CD4-positive, alpha-beta T cell treated with Interferon alpha-2 for 1 hour (primary cell): ENCODE measurements at places on chromosomes 5 and 9.

DNA sequence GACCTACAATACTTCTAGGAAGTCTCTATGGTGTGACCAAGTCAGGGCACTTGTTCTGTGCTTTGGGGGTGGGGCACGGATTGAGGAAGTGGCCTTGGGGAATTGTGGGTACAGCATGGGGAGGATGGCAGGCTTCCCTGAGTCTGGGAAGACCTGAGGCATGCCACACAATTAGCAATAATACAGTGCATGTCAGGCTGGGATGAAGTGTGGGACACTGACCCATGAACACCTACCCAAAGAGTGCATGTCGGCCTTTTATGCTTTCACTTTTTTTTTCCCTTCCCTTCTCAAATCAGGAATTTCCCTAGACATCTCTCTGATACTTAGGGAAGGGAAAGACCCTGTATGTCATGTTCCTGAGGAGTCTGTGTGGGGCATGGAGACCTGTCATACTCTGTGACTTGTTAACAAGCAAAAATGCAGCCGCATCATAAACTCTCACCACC lies 146.4 kb downstream of the PALM2AKAP2 start:
- DNase-seq = peak; percentile 6

DNA sequence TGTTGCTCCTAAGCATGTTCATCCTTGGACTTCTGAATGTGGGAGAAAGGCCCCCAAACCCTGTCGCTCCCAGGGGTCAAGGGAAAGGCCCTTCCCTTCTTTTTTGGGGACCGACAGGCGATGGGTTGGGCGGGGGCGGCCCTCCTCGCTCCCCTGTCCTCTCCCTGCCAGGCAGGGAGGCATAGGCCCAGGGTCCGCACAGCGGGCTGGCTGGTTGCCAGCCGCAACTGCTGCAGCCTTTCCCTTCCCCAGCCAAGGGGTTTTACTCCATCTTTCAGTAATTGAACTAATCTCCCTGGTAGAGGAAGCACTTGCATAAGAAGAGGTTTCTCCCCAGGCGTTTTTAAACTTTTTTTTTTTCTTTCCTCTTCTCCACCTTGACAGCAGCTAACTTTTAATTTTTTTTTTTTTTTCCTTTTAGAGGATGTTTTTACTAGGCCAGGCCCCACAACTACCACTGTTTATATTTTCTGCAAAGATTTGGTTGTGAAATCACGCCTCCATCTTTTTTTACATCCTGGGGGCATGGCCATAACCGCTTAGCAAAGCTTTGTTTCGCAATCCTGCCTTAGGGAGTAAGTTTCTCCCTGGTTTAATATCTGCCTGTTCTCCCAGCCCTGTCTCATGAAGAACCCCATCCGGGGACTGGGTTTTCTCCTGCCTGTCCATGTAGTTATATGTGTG lies 216.9 kb upstream of the ZNF608 start:
- no peak for DNase-seq

GRCh38 chr9:23741351-23741750 lies 84.7 kb downstream of the ELAVL2 start:
- no peak for DNase-seq

DNA sequence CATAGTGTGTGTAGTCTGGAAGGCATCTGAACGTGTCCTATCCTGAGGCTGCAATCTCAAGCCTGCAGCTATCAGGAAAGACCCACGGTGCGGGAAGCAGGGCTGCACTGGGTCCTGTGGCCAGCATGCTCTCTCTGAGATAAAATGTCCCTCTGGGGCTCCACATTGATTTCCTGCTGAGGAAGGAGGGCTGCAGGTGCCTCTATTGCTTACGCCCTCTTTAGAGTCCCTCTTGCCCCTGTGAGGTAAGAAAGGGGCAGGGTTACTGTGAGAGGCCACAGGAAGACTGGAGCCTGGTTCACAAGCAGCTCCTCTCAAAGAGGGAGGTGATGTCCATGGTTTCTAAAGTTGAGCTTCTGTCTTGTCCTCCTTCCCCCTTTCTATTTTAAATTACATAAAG lies 299.9 kb upstream of the RFX3 start:
- DNase-seq = no peak

GRCh38 chr5:3339798-3340115 lies 255.9 kb upstream of the IRX1 start:
- DNase-seq = no peak

DNA sequence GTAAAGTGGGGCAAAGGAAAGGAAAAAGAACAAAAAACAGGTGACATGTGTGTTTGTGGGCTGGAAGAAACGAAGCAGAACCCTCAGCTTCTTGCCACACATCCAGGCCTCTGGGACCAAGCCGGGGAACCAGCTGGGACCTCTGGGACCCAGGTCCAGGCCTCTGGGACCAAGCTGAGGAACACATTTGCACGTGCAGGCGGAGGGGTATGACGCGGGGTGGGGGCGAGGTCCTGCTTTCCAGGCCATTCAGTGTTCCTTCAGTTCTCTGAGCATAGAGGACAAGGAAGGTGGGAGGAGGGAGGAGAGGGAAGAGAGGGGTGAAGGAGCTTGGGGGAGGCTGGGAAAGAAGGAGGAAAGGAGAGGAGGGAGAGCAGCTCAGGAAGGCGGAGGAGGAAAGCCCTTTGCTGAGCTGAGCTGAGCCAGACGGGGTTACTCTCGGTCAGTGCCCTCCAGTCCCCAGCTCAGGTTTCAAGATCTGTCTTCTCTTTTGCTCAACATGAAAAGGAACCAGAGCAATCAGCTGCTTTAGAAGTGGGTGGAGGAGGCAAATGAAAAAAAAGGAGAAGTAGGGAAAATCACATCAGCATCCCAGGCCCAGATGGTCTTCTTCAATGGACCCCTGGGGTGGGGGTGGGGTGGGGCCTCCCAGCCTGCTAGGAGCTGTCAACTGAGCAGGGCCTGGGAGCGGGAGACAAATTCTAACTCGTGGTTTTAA lies 59.1 kb downstream of the ABCA1 start:
- peak; percentile 7 for DNase-seq

DNA sequence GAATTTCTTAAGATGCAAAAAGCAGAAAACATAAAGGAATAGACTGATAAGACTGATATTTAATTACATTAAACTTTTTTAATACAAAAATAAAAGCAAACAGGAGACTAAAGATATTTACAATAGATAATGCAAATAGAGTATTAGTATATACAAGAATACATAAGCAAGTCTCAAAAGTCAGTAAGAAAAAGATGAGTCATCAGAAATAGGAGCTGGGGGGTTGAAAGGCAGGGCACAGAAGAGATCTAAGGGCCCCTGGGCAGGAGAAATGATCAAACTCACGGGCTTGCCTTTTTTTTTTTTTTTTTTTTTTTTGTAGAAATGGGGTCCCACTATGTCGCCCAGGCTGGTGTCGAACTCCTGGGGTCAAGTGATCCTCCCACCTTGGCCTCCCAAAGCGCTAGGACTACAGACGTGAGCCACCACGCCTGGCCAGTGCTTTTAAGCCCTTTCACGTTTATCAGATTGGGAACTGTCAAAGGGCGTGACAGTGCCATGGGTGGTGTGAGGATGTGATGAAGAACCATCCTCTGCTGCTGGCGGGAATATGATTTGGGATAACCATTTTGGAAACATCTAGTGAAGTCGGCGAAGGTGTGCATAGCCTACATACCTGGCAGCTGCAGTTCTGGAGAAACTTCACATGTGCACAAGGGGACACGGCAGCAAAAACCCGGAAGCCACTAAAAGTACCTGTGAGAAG lies 126.1 kb downstream of the CACNA1B start:
- DNase-seq = no peak

- no peak for DNase-seq
These were observed 59.8 kb upstream of the POU5F2 start for GRCh38 chr5:93800988-93801811.

- DNase-seq = no peak
These were observed 44.8 kb upstream of the CYLC2 start for GRCh38 chr9:102950346-102950745.

GRCh38 chr5:129079496-129079895 lies 15.1 kb upstream of the ISOC1 start:
- no peak for DNase-seq

- DNase-seq = peak; percentile 75
These were observed 13.0 kb downstream of the CXXC5 start for GRCh38 chr5:139660923-139661814.

- no peak for DNase-seq
These were observed 54.9 kb downstream of the DUSP1 start for GRCh38 chr5:172715931-172716682.

GRCh38 chr9:112581469-112582176 lies 95.0 kb downstream of the KIAA1958 start:
- DNase-seq = no peak

DNA sequence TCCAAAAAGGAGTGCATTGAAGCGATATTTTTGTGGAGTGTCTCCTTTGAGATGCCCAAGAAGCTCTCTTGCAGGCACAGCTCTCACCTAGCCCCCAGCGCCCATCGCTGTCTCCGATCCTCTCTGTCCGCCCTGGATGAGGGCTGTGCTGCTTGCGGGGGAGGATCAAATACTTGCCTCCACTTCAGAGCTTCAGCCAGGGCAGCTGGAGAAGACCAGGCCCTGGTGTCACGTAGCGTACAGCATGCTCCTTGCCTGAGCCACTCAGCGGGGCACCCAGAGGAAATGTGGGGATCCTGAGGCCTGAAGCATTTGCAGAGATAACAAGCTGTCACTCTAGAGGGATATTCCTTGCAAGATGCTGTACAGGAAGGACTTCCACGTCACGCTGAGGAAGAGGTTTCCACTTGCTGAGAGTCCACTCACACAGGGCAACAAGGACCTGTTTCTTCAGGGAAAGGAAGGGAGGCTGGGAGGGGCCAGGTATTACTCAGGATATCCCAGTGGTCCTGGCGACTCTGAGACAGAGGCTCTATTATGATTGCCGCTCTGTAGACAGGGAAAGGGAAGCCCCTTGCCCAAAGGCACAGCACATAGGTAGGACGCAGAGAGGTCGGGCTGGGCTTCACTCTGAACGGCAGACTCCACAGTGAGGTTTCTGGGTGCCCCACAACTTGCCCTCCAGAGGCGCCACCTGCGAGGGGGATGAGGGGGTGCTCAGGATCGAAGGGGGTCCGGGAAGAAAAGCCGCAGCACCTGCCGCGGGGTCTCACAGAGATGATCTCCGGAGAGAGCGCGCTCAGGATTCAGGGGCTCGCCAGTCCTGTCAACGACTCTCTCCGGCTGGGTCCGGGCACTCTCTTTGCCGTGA lies 64.0 kb downstream of the CRB2 start:
- DNase-seq = no peak

DNA sequence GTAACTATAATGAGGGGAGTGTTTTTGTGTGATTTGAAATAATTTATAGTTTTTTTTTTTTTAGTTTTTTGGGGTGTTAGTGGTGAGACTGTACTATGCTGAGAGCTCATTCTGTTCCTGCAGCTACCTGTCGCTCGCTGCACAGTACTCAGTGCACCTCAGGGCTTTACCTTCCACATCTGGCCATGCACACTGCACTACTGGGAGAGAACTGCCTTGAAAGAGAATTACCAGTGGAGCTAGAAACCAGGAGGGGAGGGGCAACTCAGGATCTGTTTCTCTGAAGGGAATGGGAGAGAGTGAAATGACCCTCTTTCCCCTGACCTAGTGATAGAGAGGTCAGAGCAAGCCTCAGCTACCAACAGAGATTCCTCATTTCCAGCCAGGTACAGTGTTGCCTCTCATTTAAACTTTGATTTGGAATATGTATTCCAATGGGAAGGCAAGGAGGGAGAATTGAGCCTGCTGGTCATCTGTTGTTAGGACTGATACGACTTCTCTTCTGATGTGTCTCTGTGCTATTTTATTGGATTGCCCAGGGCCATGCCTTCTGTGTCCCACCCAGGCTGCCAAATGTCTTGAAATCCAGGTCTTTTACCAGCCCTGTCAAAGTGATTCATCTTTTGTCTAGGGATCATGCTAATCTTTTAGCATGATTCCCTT lies 8.9 kb downstream of the ATG10 start:
- DNase-seq = no peak

DNA sequence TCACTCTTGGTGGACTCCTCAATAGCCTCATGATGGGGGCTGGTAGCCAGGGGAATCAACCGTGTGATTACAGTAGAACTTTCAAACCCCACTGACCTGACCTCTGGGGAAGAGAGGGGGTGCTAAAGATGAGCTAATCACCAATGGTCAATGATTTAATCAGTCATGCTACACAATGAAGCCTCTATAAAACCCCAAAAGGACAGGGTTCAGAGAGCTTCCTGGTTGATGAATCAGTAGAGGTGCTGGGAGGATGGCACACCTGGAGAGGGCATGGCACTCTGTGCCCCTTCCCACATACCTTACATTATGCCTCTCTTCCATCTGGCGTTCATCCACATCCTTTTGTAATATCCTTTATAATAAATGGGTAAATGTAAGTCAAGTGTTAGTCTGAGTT lies 8.9 kb upstream of the SH3TC2 start:
- DNase-seq = no peak

DNA sequence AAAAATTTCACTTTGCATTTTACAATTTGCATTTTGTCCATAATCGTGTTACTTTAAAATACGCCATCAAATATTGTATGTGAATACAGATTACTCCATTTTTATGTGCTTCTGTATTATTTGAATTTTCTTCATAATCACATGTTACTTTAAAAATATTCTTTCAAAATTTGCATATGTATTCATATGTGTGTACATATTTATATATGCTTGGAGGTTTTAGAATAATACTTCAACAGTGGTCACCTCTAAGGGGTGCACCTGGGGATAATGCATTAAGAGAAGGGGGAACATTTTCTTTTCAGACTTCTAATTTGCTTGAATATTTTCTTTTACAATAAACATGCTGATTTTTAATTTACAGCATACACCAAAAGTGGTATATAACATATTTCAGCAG lies 21.9 kb upstream of the ELL2 start:
- no peak for DNase-seq

- DNase-seq = no peak
These were observed 22.0 kb upstream of the TGFBI start for GRCh38 chr5:136006761-136007251.

DNA sequence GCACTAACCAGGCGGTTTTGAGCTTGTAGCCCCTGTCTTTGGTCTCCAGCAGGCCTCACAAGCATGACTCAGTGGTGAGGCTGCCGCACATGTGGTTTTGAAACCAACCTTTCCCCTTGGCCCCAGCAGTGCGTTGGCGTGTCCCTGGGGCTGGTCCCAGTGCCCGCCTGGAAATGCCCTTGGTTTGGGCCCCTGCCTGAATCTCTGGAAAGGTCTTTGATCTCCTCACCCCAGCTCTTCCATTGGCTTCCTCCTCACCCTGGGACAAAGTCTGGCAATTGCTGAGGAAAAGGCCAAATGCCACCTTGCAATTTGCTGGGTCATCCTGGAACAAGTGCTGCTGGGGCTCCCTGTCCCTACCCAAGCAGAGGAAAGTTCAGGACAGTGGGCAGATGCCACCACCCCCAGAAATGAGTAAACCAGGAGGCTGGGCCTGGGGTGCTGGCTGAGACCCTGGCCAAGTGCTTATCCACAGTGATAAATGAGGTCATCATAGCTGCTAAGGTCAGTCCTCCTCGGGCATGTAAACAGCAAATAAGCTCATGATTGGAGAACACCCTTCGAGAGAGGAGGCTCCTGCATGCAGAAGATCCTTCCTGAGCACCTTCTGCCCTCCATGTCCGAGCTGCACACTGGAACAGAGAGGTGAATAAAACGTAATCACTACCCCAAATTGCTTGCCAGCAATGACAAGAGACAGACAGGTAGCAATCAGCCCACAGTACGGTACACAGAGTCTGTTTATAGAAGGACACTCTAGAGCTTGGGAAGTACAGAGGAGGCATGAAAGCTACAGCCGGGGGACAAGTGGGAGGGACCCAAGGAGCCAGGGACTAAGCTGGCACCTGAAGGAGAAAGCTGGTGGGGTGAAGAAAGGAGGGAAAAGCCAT lies 98.9 kb upstream of the CPEB4 start:
- no peak for DNase-seq
